ENCODE measurements at places on chromosomes 1 and 21.

DNA sequence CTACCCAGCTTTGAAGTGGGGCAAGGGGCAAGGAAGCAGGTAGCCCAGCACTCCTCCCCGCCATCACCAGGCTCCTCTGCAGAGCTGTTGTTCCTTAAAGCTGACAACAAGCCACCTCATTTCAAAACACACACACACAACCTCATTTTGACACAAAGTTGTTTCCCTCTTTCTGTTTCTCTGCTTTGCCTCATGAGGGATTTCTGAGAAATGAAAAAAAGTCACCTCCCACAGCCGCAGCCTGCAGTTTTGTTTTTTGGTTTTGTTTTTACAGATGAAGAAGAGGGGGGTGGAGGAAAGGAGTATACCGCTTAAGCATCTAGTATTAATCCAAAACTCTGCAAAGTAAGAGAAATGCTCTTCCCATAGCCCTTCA lies 12.1 kb downstream of the MCL1 start:
- H3K27me3 ChIP-seq = no peaks in the 10 kb centered on the region
- H3K36me3 ChIP-seq = peaks cover 8% of the 10 kb centered on the region
- peaks cover 100% of the 10 kb centered on the region for H3K4me1 ChIP-seq
- peak overlapping the region; percentile 18 for H3K4me3 ChIP-seq
- peak overlapping the region; percentile 95 for H3K27ac ChIP-seq
- DNase-seq = peak; percentile 82

DNA sequence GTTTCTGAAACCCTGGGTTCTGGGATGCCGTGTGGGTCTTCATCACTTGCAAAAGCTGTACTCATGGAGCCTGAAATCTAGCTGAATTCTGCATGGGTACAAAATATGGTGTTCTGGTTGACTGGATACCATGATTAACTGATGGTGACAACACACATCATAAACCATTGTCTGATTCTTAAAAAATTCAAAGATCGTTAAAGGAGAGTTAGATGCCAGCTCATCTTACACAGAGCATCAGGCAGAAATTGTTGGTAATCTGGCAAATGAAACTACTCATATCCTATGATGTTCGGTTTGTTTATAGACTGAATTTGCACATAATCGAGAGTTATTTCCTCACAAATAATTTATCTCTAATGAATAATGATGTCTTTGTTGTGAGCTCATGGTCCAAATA lies 218.1 kb upstream of the PKN2 start:
- H3K27me3 ChIP-seq = no peaks in the 10 kb centered on the region
- H3K4me3 ChIP-seq = no peak overlapping the region
- no peaks in the 10 kb centered on the region for H3K4me1 ChIP-seq
- H3K27ac ChIP-seq = no peak overlapping the region

DNA sequence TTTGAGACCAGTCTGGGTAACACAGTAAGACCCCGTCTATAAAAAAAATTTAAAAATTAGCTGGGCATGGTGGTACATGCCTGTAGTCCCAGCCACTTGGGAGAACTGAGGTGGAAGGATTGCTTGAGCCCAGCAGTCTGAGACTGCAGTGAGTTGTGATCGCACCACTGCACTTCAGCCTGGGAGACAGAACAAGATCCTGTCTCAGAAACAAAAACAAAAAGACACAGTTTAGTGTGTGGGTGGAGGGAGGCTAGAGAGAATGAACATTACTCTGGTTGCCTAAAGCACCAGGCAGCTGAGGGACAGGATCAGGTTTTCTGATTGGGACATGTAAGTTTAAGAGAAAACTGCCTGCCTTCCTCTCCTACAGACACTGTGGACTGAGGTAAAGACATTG lies 42.3 kb downstream of the VAMP4 start:
- no peaks in the 10 kb centered on the region for H3K4me1 ChIP-seq
- peaks cover 12% of the 10 kb centered on the region for H3K36me3 ChIP-seq
- H3K27ac ChIP-seq = no peak overlapping the region
- H3K27me3 ChIP-seq = no peaks in the 10 kb centered on the region
- DNase-seq = no peak

DNA sequence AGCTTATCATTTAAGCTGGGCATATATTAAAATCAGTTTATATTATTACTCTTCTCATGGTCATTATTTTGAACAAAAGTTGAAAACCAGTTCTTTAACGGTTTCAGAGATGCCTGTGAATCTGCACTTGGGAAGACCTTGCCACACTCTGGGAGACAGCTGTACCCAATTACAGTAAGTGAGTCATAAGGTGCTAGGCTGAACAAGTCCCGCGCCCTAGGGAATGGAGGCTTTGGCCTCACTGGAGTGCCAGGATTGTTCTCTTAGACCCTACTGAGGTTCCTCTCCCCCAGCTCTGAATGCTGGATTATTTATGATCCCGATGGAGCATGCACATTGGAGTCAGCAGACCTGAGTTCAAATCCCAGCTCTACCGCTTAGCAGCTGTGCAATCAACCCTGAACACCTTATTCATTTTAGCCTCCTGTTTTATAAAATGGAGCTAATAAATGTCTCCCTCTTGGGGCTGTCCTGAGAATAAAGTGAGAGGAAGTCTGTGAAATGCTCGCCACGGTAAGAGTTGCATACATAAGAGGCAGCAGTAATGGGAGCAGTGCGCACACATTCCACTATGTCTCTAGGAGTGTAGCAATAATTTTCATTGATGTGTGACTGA lies 266.2 kb downstream of the FOXD2 start:
- H3K4me1 ChIP-seq = no peaks in the 10 kb centered on the region
- no peak overlapping the region for H3K4me3 ChIP-seq
- H3K27ac ChIP-seq = no peak overlapping the region
- H3K27me3 ChIP-seq = peaks cover 16% of the 10 kb centered on the region
- no peaks in the 10 kb centered on the region for H3K36me3 ChIP-seq
- DNase-seq = peak; percentile 5

DNA sequence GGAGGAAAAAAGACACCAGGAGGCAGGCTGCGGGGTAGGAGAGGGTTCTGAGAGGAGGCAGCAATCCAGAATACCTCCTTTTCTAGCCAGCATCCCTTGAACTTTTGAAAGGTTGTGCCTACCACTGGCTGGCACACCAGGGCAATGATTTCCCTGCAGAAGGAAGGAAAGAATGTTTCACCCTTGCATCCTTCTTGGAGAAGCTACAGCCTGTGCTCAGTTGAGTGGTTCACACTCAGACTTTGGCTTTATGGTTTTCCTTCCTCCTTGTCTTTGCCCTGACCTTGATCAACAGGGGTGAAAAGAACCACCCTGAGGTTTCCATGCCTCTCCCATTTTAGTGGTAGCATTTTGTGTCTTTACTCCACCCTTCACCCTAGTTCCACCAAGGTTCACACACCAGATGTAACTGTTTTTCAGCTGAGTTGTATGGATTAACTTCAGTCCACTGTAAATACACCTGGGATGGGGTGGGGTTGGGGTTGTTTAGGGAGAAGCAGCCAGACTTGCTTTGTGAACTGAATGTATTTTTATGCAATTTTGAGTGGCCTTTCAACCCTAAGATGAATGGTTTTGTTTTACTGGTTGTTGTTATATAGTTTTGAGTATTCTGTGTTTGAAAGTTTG lies 122.3 kb downstream of the SYT2 start:
- H3K36me3 ChIP-seq = peaks cover 4% of the 10 kb centered on the region
- H3K27me3 ChIP-seq = no peaks in the 10 kb centered on the region
- no peak for DNase-seq

- H3K27ac ChIP-seq = no peak overlapping the region
- no peaks in the 10 kb centered on the region for H3K27me3 ChIP-seq
- DNase-seq = no peak
- H3K4me1 ChIP-seq = no peaks in the 10 kb centered on the region
- no peak overlapping the region for H3K4me3 ChIP-seq
Observed at GRCh38 chr1:190478149-190479049, 735 bp upstream of the BRINP3 start.

DNA sequence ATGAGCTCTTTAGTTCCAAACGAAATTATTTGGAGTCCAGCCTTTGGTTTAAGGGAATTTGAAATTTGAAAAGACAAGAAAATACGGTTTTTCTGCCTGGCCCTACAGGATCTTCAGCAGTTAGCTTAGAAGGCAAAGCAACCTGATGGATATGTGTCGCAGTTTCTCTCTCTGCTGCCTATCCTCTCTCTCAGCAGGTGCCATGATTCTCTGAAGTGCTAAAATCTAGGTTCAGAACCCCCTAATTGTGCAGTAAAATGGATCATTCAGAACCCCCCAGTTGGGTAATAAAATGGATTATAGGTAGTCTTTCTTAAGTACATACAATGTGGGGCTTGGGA lies 446 bp upstream of the DEPDC1 start:
- H3K4me3 ChIP-seq = peak overlapping the region; percentile 57
- H3K36me3 ChIP-seq = no peaks in the 10 kb centered on the region
- no peak for DNase-seq
- peaks cover 11% of the 10 kb centered on the region for H3K4me1 ChIP-seq
- H3K27ac ChIP-seq = no peak overlapping the region
- no peaks in the 10 kb centered on the region for H3K27me3 ChIP-seq

GRCh38 chr1:1022302-1023009 lies 2.5 kb downstream of the AGRN start:
- no peak overlapping the region for H3K4me3 ChIP-seq
- no peak overlapping the region for H3K27ac ChIP-seq
- no peak for DNase-seq
- H3K36me3 ChIP-seq = no peaks in the 10 kb centered on the region

DNA sequence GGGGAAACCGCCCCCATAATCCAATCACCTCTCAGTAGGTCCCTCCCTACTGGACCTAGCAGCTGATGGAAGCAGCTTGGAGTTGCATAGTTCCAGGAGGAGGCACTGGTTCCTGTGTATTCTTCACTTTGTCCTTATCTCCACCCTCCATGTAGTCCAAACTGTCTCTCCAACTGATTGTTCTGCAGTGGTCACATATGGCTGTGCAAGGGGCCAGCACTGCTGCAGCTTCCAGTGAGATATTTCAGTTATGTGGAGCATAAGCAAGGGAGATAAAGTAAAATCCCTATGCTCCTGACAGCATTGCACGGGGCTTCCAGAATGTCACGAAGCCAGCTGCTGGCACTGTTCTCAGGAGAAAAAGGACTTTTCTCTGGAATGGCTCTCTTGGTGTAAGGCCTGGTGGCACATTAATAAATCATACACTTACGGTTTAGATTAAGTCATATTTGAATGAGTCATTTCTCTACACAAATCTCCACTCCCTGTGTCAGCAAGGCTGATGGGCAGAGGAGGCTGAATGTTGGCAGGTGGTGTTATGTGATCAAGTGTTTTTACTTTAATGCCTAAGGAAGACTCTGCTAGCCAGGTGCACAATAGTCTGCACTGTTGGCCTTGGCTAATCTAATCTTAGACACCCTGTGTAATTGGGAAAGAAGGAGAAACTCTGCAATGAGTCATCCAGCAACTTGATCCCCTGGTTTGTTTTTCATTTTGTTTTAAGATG lies 93.4 kb downstream of the KCNK1 start:
- no peak for DNase-seq
- no peaks in the 10 kb centered on the region for H3K27me3 ChIP-seq
- no peak overlapping the region for H3K27ac ChIP-seq
- no peaks in the 10 kb centered on the region for H3K36me3 ChIP-seq
- H3K4me1 ChIP-seq = no peaks in the 10 kb centered on the region

- DNase-seq = no peak
- H3K27me3 ChIP-seq = no peaks in the 10 kb centered on the region
- H3K4me1 ChIP-seq = peaks cover 10% of the 10 kb centered on the region
- H3K36me3 ChIP-seq = peaks cover 5% of the 10 kb centered on the region
- H3K27ac ChIP-seq = peak overlapping the region; percentile 16
Observed at GRCh38 chr1:243793298-243793697, 56.7 kb downstream of the AKT3 start.

GRCh38 chr1:30807318-30808066 lies 49.9 kb upstream of the LAPTM5 start:
- H3K27me3 ChIP-seq = peaks cover 12% of the 10 kb centered on the region
- H3K4me1 ChIP-seq = no peaks in the 10 kb centered on the region
- H3K27ac ChIP-seq = no peak overlapping the region
- H3K4me3 ChIP-seq = no peak overlapping the region

GRCh38 chr1:219587801-219588561 lies 24.9 kb downstream of the ZC3H11B start:
- no peak overlapping the region for H3K4me3 ChIP-seq
- no peaks in the 10 kb centered on the region for H3K4me1 ChIP-seq
- H3K36me3 ChIP-seq = no peaks in the 10 kb centered on the region
- H3K27me3 ChIP-seq = no peaks in the 10 kb centered on the region
- no peak overlapping the region for H3K27ac ChIP-seq

DNA sequence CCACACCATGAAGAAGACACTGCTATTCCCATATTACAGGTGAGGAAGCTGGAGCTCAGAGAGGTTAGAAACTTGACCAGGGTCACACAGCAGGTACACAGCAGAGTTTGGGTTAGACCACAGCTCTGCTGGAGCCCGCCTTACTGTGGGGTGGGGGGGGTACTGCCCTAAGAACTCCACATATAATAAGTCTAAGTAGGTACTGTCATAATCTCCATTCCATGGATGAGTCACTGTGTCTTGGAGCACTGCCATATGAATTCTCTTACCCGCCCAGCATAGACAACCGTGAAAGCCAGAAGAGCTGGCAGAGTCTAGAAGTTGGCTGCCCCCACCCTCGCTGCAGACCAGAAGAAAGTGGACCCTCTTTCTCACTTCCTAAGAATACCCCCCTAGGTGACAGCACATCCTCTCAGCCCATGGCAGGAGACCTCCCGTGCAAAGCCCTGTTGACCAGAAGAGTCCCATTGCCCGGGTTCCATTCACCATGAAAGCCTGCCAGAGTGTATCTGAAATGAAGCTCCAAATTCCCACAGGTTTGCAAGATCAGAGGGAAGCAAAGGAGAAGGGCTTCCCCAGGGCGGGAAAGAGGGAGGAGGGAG lies 5.2 kb upstream of the PLA2G2D start:
- peaks cover 4% of the 10 kb centered on the region for H3K4me1 ChIP-seq
- no peaks in the 10 kb centered on the region for H3K36me3 ChIP-seq
- no peak overlapping the region for H3K4me3 ChIP-seq
- DNase-seq = no peak
- no peak overlapping the region for H3K27ac ChIP-seq
- H3K27me3 ChIP-seq = no peaks in the 10 kb centered on the region

GRCh38 chr1:47968556-47968888 lies 28.7 kb downstream of the TRABD2B start:
- H3K4me3 ChIP-seq = no peak overlapping the region
- no peak overlapping the region for H3K27ac ChIP-seq
- no peak for DNase-seq
- H3K4me1 ChIP-seq = no peaks in the 10 kb centered on the region
- no peaks in the 10 kb centered on the region for H3K36me3 ChIP-seq

DNA sequence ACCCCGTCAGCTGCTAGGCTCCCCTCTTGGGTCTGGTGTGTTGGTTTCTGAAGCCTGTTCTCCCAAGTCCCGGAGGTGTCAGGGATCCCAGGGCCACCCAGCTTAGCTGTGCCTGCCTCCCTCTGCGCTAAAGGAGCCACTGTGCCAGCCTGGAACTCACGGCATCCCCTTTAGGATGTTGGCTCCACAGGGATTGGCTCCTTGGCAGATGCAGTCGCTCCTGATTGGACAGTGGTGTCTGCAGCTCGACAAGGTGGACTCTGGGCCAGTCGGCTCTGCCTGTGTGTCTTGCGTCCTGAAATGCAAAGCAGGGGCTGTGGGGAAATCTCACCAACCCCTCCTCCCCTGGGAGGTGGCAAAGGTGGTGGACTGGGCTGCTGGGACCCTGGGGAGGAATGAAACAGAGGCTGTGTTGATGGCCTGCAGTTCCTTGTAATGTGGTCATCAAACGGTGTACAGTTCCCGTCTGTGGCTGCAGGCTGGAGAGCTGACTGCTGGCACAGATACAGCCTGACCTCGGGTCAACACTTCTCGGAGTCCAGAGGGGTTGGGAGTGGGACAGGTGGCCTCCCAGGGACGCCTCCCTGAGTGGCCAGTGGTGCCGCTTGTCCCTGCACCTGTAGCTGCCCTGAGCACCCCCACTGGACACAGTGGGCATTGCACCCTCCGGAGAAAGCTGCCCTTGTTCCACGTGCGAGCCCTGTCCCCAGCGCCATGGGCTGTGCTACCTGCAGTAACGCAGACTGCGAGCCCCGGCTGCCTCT lies 11.5 kb upstream of the KCNAB2 start:
- H3K27me3 ChIP-seq = no peaks in the 10 kb centered on the region
- no peak overlapping the region for H3K27ac ChIP-seq
- peaks cover 32% of the 10 kb centered on the region for H3K36me3 ChIP-seq
- peak; percentile 61 for DNase-seq
